HCT116 (cell line): ENCODE measurements at places on chromosomes 11 and 22.
A peak's percentile ranks its signal among the peaks of the same experiment; 100 is the strongest.

GRCh38 chr11:454801-455565 is 4.9 kb downstream of the PTDSS2 start:
- no peak for DNase-seq

GRCh38 chr11:37747121-37747520 is 1149.1 kb upstream of the RAG2 start:
- DNase-seq = no peak

GRCh38 chr11:12188548-12189317 is 78.3 kb downstream of the MICAL2 start:
- no peak for DNase-seq

DNA sequence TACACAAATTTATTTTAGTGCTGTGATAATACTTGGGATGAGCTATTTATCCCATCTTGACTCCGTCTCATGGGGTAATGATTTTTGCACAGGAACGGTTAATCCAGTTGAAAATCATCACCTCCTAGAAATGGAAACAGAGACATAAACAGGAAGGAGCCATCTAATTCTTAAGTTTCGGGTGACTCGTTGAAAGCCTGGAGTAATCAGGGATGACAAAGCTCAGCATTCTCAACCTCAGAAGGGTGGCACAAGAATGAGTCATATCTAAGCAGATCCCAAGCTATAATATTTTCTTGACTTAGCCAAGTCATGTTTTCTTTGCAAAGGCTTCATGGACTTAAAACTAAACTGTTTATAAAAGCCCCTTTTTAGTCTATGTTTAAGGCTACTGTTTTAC is 280.8 kb upstream of the CCDC90B start:
- DNase-seq = no peak

GRCh38 chr11:28798286-28798685 is 690.1 kb downstream of the METTL15 start:
- no peak for DNase-seq

DNA sequence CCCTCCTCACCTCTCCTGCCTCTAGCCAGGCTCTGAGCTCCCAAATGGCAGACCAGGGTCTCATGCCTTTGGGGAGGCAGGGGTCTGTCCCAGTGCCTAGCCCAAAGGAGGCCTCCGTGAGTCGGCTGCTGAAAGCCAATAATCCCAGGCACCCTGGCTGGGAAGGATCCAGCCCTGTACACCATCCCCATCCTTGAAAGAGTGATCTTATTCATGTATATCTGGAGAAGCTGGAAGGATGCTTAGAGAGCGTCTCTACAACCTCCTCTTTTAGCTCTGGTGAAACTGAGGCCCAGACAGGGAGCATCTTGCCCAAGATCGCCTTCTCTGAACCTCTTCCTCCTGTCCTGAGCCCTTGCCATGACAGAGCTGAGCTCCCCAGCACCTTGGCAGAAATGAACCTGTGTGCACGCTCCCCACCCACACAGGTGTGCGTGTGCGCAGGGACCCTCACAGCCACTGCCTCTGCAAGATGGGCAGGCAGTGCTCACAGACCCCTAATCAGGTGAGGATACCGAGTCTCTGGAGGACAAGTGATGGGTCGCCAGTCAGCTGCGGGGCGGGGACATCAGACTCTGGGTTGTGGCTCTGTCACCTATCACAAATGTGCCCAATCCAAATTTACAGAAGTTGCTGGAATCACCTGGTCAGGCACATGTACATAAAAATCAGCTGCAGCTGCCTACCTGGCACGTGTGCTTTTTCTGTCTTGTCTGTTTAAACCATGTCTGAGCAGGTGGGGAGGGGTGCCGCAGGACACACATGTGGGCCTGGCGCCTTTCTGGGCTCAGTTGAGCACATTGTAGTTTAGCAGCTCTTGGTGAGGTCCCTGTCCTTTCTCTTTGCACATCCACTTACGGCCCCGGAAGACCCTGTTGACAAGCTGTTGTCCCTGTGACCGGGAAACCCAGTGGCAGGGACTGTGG is 49.3 kb upstream of the WNT7B start:
- no peak for DNase-seq

GRCh38 chr11:33290319-33290718 is 33.1 kb downstream of the HIPK3 start:
- no peak for DNase-seq

- peak; percentile 97 for DNase-seq
These were observed 1.6 kb downstream of the C1QTNF6 start for GRCh38 chr22:37186228-37186996.

DNA sequence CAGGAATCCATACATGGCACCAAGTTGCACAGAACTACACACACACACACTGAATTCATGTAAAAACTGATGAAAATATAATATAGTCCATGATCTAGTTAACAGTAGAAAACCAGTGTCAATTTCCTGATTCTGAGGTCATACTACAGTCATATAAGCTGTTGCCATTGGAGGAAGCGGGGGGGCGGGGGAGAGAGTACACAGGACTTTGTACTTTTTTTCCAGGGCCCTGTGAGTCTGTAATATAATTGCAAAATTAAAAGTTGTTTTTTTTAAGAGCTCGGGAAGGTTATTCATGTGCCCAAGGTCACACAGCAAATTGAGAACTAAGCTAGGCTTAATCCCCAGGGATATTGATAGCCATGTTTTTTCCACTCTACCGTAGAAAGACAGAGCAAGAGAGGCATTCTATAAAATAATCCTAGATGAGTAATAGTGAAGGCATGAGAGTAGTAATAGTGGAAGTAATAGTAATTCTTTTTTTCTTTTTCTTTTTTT is 312.3 kb downstream of the MN1 start:
- DNase-seq = no peak

- no peak for DNase-seq
These were observed at the start of gene MUC6 for GRCh38 chr11:1036303-1036923. TSS of gene MUC6 (minus strand) at chr11:1036718. CDS start at chr11:1036655, 63 bp downstream.

GRCh38 chr11:60077981-60078380 is 10.5 kb upstream of the MS4A2 start:
- DNase-seq = no peak

- no peak for DNase-seq
These were observed 45.9 kb downstream of the CKAP5 start for GRCh38 chr11:46800177-46800576.

DNA sequence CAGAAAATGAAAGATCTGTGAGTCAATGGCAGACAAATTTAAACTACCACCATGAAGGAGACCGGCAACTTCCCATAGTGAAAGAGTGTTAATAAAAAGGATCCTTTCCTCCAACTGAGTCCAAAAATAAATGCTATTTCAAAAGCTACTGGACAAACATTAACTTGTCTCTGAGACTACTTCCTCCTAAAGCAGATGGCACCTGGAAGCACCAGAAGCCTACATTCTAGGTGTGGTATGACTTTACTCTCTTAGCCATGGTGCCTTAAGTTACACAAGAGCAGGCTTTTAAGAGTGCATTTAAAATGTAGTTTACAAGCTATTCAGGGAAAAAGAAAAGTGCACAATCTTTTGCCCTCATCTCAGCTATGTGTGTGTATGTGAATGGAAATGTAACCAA is 2.5 kb downstream of the ARHGAP32 start:
- DNase-seq = no peak

DNA sequence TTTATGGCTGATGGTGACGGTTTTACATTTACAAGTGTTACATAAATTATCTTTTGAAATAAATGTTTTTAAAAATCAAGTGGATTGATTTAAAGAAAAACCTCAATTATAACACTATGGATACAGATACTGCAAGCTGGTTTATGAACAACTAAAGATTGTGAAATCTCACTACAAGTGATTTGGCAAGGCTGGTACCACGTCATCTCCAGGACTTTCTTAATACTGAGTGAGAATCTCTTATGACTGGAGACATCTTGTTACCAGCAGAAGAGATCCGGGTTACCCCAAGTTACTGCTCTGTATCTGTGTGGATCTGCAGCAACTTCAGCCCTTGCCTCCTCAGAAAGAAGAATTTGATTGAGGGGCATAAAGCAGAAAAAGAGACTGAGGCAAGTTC is 452.9 kb downstream of the MN1 start:
- no peak for DNase-seq

DNA sequence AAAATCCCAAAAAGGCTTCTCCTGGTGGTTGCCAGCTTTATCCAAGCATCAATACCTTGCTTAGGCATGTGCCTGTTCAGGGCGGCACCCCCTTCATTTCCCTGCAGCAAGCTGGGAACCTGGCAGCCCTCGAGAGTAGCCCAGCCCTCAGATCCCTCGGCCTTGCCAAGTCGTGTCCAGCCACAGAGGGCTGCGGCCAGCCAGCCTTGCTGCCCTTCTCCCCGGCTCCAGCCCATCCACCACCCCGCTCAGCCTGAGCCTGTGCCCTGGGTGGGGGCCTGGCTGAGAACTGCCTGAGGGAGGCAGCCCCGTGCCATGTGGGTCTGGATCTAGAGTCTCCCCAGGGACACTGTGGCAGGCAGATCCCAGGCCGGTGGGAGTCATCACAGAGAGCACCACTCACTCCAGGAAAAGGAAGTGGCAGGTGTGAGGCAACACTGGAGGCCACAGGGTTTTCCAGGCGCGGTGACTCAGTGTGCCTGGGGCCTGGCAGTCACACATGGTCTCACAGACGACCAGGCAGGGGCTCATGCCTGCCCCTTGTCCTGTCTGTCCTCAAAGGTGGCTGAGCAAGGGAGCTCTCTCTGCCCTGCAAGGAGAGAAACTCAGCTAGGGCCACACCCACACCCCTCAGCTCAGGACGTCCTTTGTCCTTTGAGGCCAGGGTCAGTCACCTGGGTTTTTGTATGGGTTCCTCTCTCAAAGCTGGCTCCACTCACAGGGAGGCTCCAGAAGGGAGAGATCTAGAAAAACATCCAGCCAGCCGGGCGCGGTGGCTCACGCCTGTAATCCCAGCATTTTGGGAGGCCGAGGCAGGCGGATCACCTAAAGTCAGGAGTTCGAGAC is 12.2 kb upstream of the CDC42BPG start:
- DNase-seq = peak; percentile 80

DNA sequence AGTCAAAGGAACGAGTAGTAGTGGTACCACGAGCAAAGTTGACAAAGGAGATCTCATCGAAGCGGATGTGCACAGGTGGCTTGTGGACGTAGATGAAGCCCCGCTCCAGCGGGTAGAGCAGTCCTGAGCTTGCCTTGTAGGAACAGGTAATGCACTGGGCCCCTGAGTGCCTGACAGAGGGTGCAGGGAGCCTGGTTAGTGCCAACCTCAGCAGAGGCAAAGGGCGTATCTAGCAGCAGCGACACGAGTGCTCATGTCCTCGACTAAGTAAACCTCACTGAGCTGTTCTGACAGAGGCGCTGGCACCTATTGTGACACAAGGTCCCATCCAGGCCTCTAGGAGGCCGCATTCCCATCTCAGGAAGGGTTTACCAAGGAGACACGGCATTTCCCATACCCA is 4.0 kb downstream of the SSRP1 start:
- DNase-seq = no peak

- no peak for DNase-seq
These were observed 630 bp downstream of the PIK3IP1 start for GRCh38 chr22:31291481-31292235.

DNA sequence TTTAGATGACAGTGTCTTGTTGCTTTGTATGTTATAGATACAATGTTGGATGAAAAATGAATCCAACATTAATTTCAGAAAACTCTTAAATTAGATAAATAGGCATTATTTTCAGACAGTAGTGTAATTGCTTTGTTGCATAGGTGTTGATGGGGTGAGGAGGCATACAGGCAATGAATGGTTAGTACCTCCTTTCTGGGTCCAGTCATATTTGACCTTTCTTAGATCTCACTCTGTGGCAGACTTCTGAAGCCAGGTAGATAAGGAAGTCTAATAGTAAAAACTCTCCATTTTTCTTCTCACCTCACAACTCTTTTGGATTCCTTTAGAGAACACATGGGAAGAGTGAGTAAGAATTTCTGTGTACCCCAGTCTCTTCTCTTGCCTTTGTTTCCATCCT is 31.8 kb downstream of the BIRC2 start:
- no peak for DNase-seq

- DNase-seq = no peak
These were observed 123.4 kb upstream of the OR9Q1 start for GRCh38 chr11:57900320-57900719.

DNA sequence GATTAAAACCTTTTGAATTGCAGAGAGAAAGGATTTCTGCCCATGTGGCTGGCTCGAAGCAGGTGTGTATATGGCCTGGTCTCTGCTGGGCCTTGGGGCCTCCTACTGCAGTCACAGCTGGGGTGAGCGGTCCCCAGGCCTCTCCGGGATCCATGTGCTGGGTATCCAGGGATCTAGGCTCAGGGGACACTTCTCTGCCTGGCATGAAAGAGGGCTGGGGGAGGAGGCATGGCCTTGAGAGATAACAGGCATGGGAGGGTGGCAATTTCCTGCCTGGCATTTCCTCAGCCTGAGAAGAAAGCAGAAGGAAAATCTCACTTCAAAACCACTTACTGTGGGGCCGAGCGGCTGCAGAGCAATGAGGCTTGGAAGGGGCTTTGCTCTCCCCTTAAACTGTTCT is 20.3 kb upstream of the PARVG start:
- DNase-seq = no peak

GRCh38 chr22:23215294-23216241 is 35.3 kb downstream of the BCR start:
- DNase-seq = no peak

DNA sequence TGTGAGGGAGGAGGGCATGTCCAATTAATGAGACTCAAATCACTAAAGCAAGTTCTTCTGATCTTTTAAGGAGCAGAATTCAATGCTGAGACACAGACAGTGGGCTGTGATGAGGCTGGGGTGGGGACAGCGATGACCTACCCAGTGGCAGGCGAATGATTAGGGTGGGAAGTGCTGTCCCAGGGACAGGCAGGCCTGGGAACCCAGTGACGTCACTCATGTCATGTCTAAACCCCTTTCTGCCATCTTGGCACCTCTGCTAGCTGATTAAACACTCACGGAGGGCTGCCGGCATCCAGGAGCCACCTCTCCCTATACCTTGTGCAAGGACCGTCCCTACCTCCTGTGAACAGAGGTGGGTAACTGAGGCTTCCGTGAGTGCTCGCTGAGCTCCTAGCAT is 1235.2 kb downstream of the TBC1D22A start:
- no peak for DNase-seq

DNA sequence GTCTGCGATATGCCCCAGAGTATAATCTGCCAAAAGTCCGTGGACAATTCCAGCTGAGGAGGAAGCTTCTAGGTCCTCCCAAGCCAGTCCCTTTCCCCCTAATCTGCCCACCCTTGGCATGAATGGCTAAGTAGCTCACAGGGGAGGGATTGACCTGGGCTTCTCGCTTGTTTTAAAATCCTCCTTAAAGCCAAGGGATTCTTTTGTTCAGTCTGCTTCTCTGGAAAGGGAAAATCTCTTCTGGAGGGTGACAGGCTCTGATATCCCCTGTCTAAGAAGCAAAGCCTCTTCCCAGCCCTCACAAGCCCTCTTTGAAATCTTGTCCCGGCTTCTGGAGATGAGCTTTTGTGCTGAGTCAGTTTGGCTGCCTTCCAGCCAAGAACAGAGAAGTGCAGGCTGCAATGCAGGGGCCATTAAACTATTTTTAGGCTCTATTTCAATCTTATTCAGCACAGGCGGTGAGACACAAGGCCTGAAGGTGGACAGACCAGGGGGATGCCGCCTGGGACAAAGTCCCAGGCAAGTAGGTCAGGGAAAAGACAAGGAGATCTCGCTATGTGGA is 23.9 kb downstream of the NEFH start:
- DNase-seq = no peak

- DNase-seq = no peak
These were observed 988.1 kb downstream of the NTM start for GRCh38 chr11:132358573-132358953.

- no peak for DNase-seq
These were observed 56.1 kb downstream of the AASDHPPT start for GRCh38 chr11:106133529-106133928.

GRCh38 chr11:4495487-4495886 is 13.0 kb downstream of the OR52K1 start:
- DNase-seq = no peak
